Left ventricle myocardium inferior (tissue), 1 donor: ENCODE measurements at places on chromosomes 16 and 17. TPM values are rescaled to one million over a fixed set of nuclear protein-coding genes. Genes with fewer than 3 reads are reported as not detected.

MT1A gene
- 1.2 TPM for total RNA-seq

TMUB2 gene
- 20.9 TPM for total RNA-seq

LGALS9B gene
- total RNA-seq: not detected

DNA sequence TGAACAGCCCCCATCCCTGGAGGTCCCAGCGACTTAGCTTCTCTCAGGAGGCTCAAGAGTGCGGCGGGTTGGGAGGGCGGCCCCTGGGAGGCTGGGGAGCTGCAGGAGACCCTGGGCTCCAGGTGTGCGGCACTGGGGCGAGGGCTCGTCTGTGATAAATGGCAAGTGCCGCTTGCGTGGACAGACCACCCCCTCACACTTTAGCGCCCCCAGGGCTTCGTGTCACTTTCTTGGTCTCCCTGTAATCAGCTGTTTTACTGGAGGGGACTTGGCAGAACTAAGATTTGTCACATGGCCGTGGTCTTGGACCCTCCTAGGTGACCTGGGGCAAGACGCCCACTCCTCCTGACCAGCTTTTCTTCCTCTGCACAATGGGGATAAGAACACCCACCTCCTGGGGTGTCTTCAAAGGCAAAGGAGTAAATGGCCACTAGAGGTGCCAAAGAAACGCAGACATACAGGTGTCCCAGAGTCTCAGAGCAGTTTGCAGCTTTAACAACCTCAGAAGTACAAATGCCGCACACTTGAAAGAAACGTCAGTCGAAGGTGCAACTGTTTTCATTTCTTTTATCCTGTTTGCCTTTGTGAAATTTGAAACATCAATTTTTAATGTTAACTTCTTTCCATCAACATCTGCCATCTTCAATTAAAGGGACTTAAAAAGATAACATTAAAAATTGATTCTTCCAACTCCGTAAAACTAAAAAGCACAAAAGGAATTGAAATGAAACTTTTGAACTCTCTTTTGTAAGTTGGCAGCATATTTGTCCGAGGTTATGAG, 946 bp downstream of the OSGIN1 start:
- no peaks in the 10 kb centered on the region for H3K36me3 ChIP-seq
- H3K4me3 ChIP-seq: peak overlapping the region; percentile 83
- peaks cover 47% of the 10 kb centered on the region for H3K4me1 ChIP-seq
- H3K27me3 ChIP-seq: no peaks in the 10 kb centered on the region

- H3K27me3 ChIP-seq: no peaks in the 10 kb centered on the region
- H3K36me3 ChIP-seq: peaks cover 44% of the 10 kb centered on the region
- no peak for DNase-seq
- H3K4me3 ChIP-seq: no peak overlapping the region
These were observed 5.1 kb downstream of the COPS3 start for GRCh38 chr17:17275971-17276370.

MPHOSPH6 gene
- 11.3 TPM for total RNA-seq

GRCh38 chr17:40483679-40484078, 17.7 kb downstream of the TNS4 start:
- no peaks in the 10 kb centered on the region for H3K36me3 ChIP-seq
- no peak overlapping the region for H3K4me3 ChIP-seq
- no peaks in the 10 kb centered on the region for H3K27me3 ChIP-seq
- no peak for DNase-seq
- peaks cover 4% of the 10 kb centered on the region for H3K4me1 ChIP-seq
